ENCODE measurements at places on chromosomes 13 and 19. TPM values are rescaled to one million over a fixed set of nuclear protein-coding genes. Genes with fewer than 3 reads are reported as not detected.

The FGF21 gene
- not detected for total RNA-seq

The NTN5 gene
- total RNA-seq = 0.72 TPM

The ONECUT3 gene
- total RNA-seq = not detected

The SBK3 gene
- total RNA-seq = 0.40 TPM

The CLASRP gene
- total RNA-seq = 11.9 TPM

The CGB8 gene
- not detected for total RNA-seq

The KCTD4 gene
- total RNA-seq = not detected

The PRSS57 gene
- not detected for total RNA-seq

The MTUS2 gene
- not detected for total RNA-seq

The TMEM59L gene
- total RNA-seq = 3.8 TPM

The FCER2 gene
- total RNA-seq = not detected

The GPR183 gene
- 2.3 TPM for total RNA-seq

The NPAS1 gene
- 1.9 TPM for total RNA-seq

The KCNJ14 gene
- 0.88 TPM for total RNA-seq

The GAPDHS gene
- total RNA-seq = not detected
